Activated naive CD4-positive, alpha-beta T cell treated with Interleukin-2 at 50 U/mL for 16 hours (primary cell): ENCODE measurements at places on chromosomes 4 and X.

GRCh38 chr4:135839712-135840111 is 1638.1 kb upstream of the PABPC4L start:
- no peak for DNase-seq

GRCh38 chr4:167581449-167581965 is 347.2 kb upstream of the SPOCK3 start:
- DNase-seq = no peak

- no peak for DNase-seq
These were observed 185.3 kb upstream of the SPOCK3 start for GRCh38 chr4:167419468-167420140.

DNA sequence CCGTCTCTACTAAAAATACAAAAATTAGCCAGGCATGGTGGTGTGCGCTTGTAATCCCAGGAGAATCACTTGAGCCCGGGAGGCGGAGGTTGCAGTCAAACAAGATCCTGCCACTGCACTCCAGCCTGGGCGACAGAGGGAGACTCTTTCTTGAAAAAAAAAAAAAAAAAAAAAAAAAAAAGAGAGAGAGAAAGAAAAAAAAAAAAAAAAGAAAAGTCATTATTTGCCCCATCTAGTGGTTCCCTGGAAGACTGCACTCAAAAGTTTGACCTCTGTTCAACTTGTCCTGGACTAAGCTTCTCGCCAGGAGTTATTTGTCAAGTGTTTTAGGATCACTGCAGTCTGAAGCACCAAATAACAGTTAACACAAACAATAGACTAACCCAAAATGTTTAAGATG is 45.3 kb upstream of the KCTD8 start:
- DNase-seq = no peak

DNA sequence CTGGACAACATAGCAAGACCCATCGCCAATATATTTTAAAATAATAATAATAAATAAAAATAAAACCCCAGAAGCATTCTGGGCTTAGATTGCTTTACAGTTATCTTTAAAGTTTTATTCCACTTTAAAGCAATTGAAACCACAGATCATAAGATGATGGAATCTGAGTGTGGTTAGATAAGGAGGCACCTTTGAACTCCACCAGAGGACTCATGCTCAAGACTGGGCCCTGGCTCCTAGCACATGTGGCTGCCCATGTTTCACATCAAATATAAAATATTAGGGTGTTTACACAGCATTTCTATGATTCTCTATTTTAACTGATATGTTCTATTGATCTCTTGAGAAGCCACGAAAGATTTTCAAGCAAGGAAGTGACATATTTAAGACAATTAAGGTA is 52.6 kb upstream of the BBS12 start:
- no peak for DNase-seq

DNA sequence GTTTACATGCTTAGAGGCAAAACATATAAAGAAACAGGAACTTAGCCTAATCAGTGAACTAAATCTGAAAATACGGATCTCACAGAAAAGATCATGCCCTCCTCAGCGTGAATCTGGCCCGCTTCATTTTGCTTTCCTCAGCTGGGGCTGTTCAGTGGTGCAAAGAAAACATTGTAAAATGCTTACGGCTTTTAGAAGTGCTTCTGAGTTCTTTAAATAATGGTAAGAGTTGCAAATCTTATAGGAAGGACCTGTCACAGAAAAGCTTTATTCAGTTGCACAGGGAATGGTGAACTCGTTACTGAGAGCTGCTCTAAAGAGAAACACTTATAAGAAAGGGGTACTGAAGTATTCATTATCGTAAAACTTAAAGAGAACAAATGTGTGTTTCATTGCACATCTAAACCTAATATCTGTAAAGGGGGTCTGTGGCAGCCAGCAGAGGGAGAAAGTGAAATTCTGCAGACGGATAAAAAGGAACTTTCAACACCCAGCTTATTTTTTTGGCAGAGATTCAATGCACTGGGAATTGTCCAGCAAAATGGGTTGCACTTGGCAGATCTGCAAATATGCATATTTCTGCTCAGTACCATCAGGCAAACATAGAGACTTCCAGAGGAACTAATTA is 139.2 kb upstream of the ANK2 start:
- no peak for DNase-seq

- DNase-seq = no peak
These were observed 51.2 kb downstream of the SMARCA1 start for GRCh38 chrX:129472116-129472515.

GRCh38 chrX:102515975-102516941 is at the start of gene TMSB15A:
Gene TMSB15A (minus strand): TSS chrX:102516739.
- DNase-seq = peak; percentile 64

GRCh38 chrX:56462389-56462788 is 101.0 kb upstream of the UBQLN2 start:
- DNase-seq = no peak

DNA sequence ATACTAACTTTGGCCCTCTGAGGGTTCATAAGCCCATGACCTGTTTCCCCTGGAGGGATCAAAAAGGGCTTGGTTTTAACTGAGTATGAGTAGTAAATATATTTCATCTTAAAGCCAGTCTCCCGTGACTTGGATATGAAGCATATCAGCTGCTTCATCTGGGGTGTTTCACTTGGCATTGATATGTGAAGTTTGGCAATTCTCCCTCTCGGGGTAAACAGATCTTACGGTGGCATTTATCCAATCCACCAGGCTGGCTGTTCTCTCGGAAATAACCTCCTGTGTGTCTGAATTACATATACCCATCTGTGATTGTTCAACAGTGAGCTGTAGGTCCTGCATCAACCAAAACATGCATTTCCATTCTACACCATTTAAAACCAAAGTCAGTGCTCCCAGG is 130.7 kb downstream of the ADAM29 start:
- no peak for DNase-seq

GRCh38 chr4:143486314-143486713 is 27.2 kb upstream of the SMARCA5 start:
- DNase-seq = no peak

- no peak for DNase-seq
These were observed 112.8 kb upstream of the ATXN3L start for GRCh38 chrX:13432414-13433297.

DNA sequence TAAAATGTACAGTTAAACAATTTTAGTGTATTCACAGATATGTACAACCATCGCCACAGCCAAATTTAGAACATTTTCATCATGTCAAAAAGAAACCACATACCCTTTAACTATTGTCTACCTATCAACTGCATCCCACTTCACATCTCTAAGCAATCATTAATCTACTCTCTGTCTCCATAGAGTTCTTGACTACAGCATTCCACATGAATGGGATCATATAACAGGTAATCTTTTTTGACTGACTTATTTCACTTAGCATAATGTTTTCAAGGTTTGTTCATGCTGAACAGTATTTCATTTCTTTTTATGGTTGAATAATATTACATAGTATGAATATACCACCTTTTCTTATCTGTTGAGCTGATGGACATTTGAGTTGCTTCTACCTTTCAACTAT is 281.4 kb upstream of the EDA2R start:
- DNase-seq = no peak

DNA sequence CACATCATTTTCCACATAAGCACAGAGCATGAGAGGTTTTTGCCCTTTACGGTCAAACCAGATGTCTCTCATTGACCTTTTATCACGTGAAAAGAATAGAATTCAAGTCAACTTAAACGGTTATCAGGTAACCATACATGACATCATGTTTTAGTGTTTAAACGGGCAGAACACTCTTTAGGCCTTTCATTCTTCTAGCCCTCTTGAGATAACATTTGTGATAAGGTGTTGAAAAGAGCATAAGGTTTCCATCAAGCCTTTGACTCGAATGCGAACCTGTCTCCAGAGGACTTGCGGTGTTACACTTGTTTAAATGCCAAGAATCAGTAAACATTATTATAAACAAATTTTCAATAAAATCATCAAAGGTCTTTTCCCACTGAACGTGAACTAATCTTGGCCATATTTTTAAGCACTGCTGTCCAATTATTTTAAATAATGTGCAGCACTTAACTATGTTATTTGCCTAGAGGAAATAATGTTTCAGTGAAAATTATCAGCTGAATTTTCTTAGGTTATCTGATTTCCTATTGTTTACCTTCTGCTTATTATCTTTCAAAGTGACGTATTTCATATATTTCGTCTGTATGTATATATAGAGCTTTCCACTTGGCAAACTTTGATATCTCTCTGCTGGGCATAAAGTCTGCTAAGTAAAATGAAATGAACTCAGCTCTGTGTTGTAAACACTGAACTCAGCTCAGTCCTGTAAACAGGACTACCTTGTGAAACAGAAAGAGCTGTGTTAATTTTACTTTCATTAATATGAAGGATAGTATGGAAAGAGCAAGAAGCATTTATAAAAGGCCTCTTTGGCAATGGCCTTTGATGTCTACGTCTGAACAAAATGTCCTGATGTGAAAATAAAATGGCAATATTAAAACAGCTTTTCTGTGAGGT is 33.3 kb downstream of the TENM3 start:
- no peak for DNase-seq

- DNase-seq = no peak
These were observed 27.4 kb upstream of the CCSER1 start for GRCh38 chr4:90099812-90100211.

DNA sequence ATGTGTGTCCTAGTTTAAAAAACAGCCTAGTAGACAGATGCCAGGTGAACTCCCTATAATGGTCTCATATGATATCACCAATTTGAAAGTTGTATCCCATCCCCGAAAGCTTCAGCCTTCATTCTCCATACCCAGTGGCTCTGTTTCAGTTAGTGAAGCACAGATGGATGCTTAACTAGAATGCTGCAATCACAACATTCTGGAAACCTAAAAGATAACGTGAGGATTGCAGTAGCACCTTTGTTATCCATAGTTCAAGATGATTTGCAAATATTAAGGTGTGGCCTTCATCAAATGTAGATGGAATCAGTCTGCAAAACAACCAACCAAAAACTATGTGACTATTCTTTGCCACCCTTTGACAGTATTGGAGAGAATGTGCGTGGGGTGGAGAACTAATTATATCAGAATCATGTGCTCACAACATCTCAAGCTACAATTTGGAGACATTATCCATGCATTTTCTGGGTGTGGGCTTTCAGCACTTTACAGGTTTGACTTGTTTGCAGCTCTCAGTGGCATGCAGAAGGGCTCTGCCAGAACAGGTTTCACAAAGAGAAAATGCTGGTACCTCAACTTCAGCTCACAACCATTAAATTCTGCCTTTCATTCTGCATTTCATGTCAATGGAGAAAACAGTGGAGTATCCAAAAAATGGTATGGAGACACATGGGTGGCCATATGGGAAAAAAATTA is 18.3 kb upstream of the PPID start:
- DNase-seq = no peak

DNA sequence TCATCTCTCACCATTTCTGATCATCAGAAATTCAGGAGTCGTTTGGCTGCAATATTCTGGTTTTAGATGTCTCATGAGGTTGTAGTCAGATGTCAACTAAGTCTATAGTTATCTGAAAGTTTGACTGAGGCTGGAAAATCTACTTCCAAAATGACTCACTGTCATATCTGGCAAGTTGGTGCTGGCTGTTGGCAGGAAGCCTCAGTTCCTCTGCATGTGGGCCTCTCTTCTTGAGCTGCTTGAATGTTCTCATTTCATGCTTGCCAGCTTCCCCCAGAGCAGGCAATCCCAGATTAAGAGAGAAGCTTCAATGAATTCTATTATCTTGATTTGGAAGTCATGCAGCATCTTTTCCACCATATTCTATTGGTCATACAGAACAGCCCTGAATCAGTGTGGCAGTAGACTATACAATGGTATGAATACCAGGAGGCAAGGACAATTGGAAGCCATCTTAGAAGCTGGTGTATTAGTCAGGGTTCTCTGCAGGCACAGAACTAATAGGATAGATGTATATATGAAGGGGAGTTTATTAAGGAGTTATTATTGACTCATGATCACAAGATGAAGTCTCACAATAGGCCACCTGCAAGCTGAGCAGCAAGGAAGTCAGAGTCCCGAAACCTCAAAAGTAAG is 46.8 kb upstream of the ELF2 start:
- DNase-seq = no peak

DNA sequence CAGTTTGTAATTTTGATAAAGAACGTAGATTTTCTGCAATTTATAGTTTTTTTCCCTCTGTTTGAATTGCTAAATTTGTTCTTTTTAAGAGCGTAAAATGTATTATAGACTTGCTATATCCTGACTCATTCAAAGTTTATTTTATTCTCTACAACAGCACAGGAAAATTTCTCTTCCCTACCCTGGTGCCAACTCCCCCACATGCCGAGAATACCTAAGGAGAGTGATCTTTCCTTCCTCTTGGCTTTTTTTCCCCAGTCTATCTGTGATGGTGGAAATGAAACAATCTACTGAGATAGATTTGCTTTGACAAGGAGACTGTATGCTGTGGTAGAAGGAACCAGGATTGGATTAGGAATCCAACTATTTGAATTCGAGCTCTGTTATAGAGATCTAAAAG is 271.6 kb downstream of the TLL1 start:
- no peak for DNase-seq

DNA sequence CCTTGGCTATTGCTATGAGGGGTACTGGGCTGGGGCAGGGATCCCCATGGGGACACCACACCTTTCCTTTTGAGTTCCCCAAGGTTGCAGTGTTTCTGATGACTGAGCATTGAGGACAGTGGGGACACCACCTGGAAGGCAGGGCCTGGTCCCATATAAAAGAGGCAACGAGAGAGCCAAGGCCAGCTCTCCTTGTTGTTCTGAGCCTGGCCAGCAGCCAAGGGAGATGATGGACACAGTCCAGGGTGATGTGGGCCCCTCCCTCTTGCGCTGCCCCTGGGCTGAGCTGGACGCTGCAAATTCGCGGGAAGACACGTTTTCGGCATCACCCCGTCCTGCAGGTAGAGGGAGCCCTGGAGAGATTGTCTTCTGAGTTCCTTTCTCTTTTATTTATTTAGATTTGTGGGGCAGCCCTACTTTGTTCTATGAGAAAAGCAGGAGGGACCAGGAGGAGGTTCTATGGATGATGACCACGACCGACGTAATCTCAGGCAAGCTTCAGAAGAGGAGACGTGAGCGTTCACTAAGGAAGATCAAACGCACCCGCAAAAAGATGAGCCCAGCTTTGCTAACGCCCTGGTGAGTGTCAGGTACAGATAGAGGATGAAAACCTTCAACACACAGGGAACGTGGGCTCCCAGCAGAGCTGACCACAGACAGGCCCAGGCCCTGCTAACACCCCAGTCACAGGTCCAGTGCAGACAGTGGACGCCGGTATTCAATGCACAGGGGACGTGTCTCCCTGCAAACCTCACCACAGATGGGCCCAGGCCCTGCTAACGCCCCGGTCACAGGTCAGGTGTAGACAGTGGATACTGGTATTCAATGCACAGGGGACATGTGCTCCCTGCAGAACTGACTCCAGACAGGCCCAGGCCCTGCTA is 97.4 kb downstream of the SHOX start:
- DNase-seq = no peak
